ENCODE measurements at places on chromosomes 3 and 15. TPM values are rescaled to one million over a fixed set of nuclear protein-coding genes. Genes with fewer than 3 reads are reported as not detected.
A peak's percentile ranks its signal among the peaks of the same experiment; 100 is the strongest.

- H3K27ac ChIP-seq: no peak overlapping the region
- H3K4me1 ChIP-seq: peaks cover 13% of the 10 kb centered on the region
Measured at GRCh38 chr15:67741308-67741707, 84.0 kb upstream of the SKOR1 start.

DNA sequence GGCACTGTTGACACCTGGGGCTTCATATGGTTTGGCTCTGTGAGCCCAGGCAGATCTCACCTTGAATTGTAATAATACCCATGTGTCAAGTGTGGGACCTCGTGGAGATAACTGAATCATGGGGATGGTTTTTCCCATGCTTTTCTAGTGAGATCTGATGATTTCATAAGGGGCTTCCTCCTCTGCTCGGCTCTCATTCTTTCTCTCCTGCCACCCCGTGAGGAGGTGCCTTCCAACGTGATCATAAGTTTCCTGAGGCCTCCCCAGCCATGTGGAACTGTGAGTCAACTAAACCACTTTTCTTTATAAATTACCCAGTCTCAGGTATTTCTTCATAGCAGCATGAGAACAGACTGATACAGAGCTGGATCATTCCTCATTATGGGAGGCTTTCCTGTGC is 655.9 kb upstream of the ADAMTS9 start:
- no peaks in the 10 kb centered on the region for H3K36me3 ChIP-seq
- DNase-seq: no peak
- no peak overlapping the region for H3K27ac ChIP-seq
- H3K4me3 ChIP-seq: no peak overlapping the region
- H3K27me3 ChIP-seq: peaks cover 13% of the 10 kb centered on the region
- H3K4me1 ChIP-seq: no peaks in the 10 kb centered on the region

DNA sequence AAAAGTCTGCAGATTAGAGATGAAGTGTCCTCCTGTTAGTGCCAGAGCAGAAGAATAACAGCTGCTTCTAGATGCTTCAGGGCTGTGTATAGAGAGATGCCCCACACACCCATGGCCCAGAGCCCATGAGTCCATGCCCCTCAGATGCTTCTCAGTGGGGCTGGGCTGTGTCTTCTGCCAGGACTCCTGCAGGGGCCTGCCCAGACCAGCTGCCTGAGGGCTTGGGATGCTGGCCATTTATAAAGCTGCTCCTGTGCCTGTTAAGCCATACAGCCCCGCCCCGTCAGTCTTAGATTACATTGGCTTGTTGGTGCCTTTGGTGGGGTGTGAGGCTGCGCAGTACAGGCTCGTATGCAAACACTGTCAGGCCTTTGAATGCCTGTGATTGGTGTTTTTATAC is 318.0 kb upstream of the CTDSPL start:
- no peak for DNase-seq
- H3K27ac ChIP-seq: no peak overlapping the region

DNA sequence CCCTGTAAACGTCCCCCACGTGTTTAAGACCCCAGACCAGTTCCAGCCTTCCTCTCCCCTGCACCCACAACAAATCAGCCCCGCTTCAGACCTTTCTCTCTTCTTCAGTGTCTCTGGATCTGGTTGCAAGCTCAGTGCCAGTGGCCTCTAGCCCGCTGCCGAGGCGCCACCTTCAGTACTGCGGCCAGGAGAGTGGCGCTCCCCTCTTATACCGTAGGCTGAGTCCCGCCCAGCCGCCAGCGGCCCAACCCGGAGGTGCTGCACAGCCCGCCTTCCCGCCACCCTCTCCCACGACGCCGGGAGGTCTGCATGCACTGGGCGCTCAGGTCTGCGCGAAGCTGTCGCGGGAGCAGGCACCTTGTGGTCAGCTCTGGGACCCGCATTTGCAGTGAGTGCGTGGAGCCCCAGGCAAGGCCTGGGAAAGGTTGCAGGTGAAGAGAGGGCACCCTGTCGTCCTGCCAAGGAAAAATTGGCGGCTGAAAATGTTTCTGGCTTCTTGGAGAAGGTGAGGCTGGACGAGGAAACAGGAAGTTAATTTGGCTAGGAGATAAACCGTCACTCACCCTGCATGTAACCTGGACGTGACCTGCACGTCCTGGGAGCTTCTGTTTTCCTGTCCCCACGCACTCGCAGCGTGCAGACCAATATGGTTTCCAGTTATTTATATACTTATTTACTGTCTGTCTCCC is at the start of gene C2CD4B:
C2CD4B (minus strand) TSS at position 182 of the 689 bp plus-strand sequence. CDS start 301 bp downstream, outside the sequence.
- peaks cover 13% of the 10 kb centered on the region for H3K27me3 ChIP-seq
- peak within 1 kb of the TSS; percentile 31 for H3K4me3 ChIP-seq
- no peak within 1 kb of the TSS for H3K27ac ChIP-seq
- no peak for DNase-seq

DNA sequence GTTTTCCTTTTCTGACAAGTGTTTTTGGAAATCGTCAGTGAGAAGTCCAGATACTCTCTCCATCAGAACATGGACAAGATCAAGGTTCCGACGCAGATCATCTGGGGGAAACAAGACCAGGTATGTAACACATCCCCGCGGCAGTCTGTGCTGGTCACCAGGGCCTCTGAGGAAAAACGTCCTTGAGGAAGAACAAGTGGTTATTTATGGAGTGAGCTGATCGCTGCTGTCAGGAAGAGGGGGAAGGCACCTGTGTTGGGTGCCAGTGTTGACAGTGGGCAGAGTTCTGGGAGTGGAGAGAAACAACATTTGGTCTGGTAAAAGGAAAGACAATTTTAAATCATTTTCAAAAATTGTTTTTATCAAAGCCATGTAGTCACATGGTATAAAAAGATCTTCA is 20.7 kb upstream of the RPP14 start:
- H3K27ac ChIP-seq: no peak overlapping the region
- no peak for DNase-seq
- no peaks in the 10 kb centered on the region for H3K4me1 ChIP-seq

GRCh38 chr15:82986442-82986780 is 401 bp downstream of the RAMAC start:
- peak overlapping the region; percentile 72 for H3K27ac ChIP-seq
- H3K27me3 ChIP-seq: no peaks in the 10 kb centered on the region
- DNase-seq: no peak
- H3K4me3 ChIP-seq: peak overlapping the region; percentile 98
- peaks cover 4% of the 10 kb centered on the region for H3K4me1 ChIP-seq
- H3K36me3 ChIP-seq: peaks cover 39% of the 10 kb centered on the region

- peaks cover 10% of the 10 kb centered on the region for H3K36me3 ChIP-seq
- no peak overlapping the region for H3K27ac ChIP-seq
- no peak for DNase-seq
- H3K4me3 ChIP-seq: no peak overlapping the region
Measured at GRCh38 chr3:149020839-149021252, 29.5 kb downstream of the GYG1 start.

DNA sequence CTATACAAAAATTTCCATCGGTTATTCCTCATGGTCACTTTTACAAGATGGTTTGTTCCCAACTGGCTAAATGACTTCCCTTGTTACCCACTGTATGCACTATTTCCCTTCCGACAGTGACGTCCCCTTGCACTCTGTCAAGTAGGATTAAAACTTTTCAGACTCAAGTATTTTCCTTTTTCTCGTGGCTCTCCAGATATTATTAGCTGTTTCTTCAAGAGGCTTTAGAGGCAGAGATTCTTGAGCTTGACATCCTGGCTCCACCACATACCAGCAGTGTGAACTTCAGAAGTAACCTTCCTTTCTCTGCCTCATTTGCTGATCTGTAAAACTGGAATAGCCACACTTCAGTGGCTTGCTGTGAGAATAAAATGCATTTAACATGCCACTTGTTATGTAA is 14.0 kb downstream of the CSNK1G1 start:
- DNase-seq: no peak
- no peaks in the 10 kb centered on the region for H3K27me3 ChIP-seq
- no peak overlapping the region for H3K4me3 ChIP-seq

GRCh38 chr3:53801319-53801718 is 44.9 kb downstream of the CHDH start:
- H3K4me1 ChIP-seq: no peaks in the 10 kb centered on the region
- H3K27me3 ChIP-seq: no peaks in the 10 kb centered on the region
- no peak overlapping the region for H3K4me3 ChIP-seq

DNA sequence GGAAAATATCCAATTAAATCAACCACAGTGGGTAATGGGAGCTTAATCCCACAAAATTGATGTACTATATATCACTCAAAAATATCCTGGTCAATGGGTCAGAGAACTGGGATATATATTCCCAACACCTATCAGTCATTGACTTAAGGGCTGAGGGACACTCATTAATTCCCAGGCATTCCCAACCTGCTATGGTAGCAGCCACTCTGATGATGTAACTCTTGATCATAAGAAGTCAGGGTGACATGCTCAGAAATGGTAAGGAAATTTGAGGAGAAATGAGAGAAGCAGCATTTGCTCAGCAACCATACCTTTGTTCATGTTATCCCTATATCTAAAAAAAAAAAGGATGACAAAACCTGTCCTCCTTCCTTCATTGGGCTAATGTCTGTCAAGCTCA is 3.1 kb upstream of the PLOD2 start:
- H3K4me3 ChIP-seq: peak overlapping the region; percentile 72
- no peaks in the 10 kb centered on the region for H3K27me3 ChIP-seq
- peaks cover 46% of the 10 kb centered on the region for H3K4me1 ChIP-seq
- H3K36me3 ChIP-seq: no peaks in the 10 kb centered on the region

GRCh38 chr15:88537591-88538317 is 8.7 kb downstream of the DET1 start:
- H3K27ac ChIP-seq: no peak overlapping the region
- DNase-seq: no peak
- no peaks in the 10 kb centered on the region for H3K27me3 ChIP-seq
- no peaks in the 10 kb centered on the region for H3K36me3 ChIP-seq
- H3K4me3 ChIP-seq: no peak overlapping the region

- no peak overlapping the region for H3K4me3 ChIP-seq
- H3K36me3 ChIP-seq: no peaks in the 10 kb centered on the region
- DNase-seq: peak; percentile 90
- peaks cover 19% of the 10 kb centered on the region for H3K4me1 ChIP-seq
Measured at GRCh38 chr3:110526777-110527727, 544.6 kb upstream of the NECTIN3 start.

- H3K4me3 ChIP-seq: no peak overlapping the region
- DNase-seq: no peak
- no peaks in the 10 kb centered on the region for H3K36me3 ChIP-seq
- H3K27me3 ChIP-seq: no peaks in the 10 kb centered on the region
Measured at GRCh38 chr3:136595913-136596697, 156.1 kb downstream of the STAG1 start.

DNA sequence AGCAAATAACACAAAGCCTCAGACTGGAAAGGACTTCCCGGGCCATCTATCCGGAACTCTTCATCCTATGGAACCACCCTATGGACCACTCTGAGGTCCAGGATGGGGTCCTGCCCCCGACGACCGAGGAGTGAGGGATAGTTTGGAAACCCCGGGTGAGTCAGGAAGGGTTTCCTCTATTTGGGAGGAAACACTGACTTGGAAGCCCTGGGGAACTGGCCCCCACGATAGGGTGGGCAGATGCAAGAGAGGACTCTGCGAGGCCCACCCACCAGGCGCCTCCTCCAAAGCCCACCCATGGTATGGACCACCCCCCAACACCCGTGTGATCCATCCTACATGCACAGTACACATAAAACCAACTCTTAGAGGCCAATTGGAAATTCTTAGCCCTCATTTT is 69.4 kb downstream of the CPN2 start:
- H3K4me1 ChIP-seq: peaks cover 9% of the 10 kb centered on the region
- no peak overlapping the region for H3K4me3 ChIP-seq
- peaks cover 7% of the 10 kb centered on the region for H3K36me3 ChIP-seq
- no peak overlapping the region for H3K27ac ChIP-seq
- H3K27me3 ChIP-seq: no peaks in the 10 kb centered on the region
- DNase-seq: no peak

GRCh38 chr3:155339052-155339451 is 45.6 kb upstream of the STRIT1 start:
- H3K27ac ChIP-seq: no peak overlapping the region
- no peak for DNase-seq

- peak overlapping the region; percentile 89 for H3K27ac ChIP-seq
- peaks cover 16% of the 10 kb centered on the region for H3K4me1 ChIP-seq
- no peaks in the 10 kb centered on the region for H3K27me3 ChIP-seq
- no peaks in the 10 kb centered on the region for H3K36me3 ChIP-seq
- DNase-seq: no peak
Measured at GRCh38 chr3:4993276-4994143, 14.3 kb downstream of the BHLHE40 start.

- H3K4me1 ChIP-seq: peaks cover 8% of the 10 kb centered on the region
- H3K27me3 ChIP-seq: no peaks in the 10 kb centered on the region
- no peaks in the 10 kb centered on the region for H3K36me3 ChIP-seq
Measured at GRCh38 chr3:117553461-117553860, 843.9 kb downstream of the TUSC7 start.

DNA sequence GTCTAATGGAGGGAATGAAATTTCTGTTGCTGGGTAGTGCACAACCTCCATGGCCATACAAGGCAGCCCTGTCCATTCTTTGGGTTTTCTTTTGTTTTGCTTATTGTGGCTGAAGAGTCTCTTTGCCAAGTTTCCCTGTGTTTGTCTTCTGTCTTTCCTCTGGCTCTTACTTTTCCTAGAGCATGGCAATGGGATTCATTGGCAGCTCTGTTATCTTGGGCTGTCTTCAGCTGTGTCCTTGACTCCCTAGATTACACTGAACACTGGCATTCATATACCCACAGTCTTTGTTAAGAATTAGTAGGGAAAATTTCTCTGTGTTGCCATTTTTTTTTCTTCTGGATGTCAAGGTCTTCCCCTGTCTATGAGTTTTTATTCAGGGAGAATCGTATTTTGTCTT is 16.1 kb upstream of the DCBLD2 start:
- DNase-seq: no peak
- no peaks in the 10 kb centered on the region for H3K36me3 ChIP-seq
- no peak overlapping the region for H3K27ac ChIP-seq
- H3K4me3 ChIP-seq: no peak overlapping the region
- H3K27me3 ChIP-seq: no peaks in the 10 kb centered on the region
- peaks cover 9% of the 10 kb centered on the region for H3K4me1 ChIP-seq

- H3K4me3 ChIP-seq: no peak overlapping the region
- H3K27ac ChIP-seq: no peak overlapping the region
- H3K36me3 ChIP-seq: no peaks in the 10 kb centered on the region
- H3K27me3 ChIP-seq: no peaks in the 10 kb centered on the region
- DNase-seq: no peak
- H3K4me1 ChIP-seq: no peaks in the 10 kb centered on the region
Measured at GRCh38 chr3:25018909-25019308, 409.2 kb upstream of the RARB start.

LYSMD2 gene
- total RNA-seq: 14.3 TPM

ASB14 gene
- total RNA-seq: not detected

RARRES1 gene
- total RNA-seq: not detected

CFAP92 gene
- total RNA-seq: 0.16 TPM

TRIM71 gene
- 0.05 TPM for total RNA-seq

ITPKA gene
- total RNA-seq: 13.5 TPM

KCNMB3 gene
- total RNA-seq: 0.28 TPM

C3orf62 gene
- total RNA-seq: 9.4 TPM
